ENCODE measurements at places on chromosomes 6 and 20. TPM values are rescaled to one million over a fixed set of nuclear protein-coding genes. Genes with fewer than 3 reads are reported as not detected.

The PRL gene
- 0.10 TPM for polyA plus RNA-seq

The ANKRD66 gene
- polyA plus RNA-seq = not detected

The SULF2 gene
- polyA plus RNA-seq = 71.7 TPM

The BPIFA1 gene
- not detected for polyA plus RNA-seq

The BICRAL gene
- 17.4 TPM for polyA plus RNA-seq

The OR2J1 gene
- polyA plus RNA-seq = not detected

The CEP43 gene
- polyA plus RNA-seq = 56.8 TPM

The CLIC5 gene
- 209 TPM for polyA plus RNA-seq

The SLC32A1 gene
- polyA plus RNA-seq = 1.6 TPM

The PSMB9 gene
- polyA plus RNA-seq = 4.2 TPM

The PSORS1C1 gene
- polyA plus RNA-seq = 0.10 TPM

The TNNC2 gene
- 0.47 TPM for polyA plus RNA-seq

The TSBP1 gene
- 0.27 TPM for polyA plus RNA-seq

The CFB gene
- 10.7 TPM for polyA plus RNA-seq

The HAO1 gene
- not detected for polyA plus RNA-seq

The SNAI1 gene
- 7.2 TPM for polyA plus RNA-seq
